Natural killer cell (primary cell): ENCODE measurements at places on chromosomes 2 and 18. TPM values are rescaled to one million over a fixed set of nuclear protein-coding genes. Genes with fewer than 3 reads are reported as not detected.

Gene PKDCC
- total RNA-seq = not detected

Gene POTEJ
- not detected for total RNA-seq

Gene EFEMP1
- not detected for total RNA-seq

Gene RHOB
- 222 TPM for total RNA-seq

Gene CCDC93
- 58.6 TPM for total RNA-seq

Gene RAD51AP2
- not detected for total RNA-seq

Gene BBS5
- 1.7 TPM for total RNA-seq

Gene ZNF512
- total RNA-seq = 30.6 TPM

Gene ANKRD62
- not detected for total RNA-seq

Gene SLC14A1
- 51.6 TPM for total RNA-seq

Gene SGO2
- total RNA-seq = 5.4 TPM

Gene DSG2
- 0.53 TPM for total RNA-seq

Gene KCNG3
- total RNA-seq = not detected

Gene ASNSD1
- 17.5 TPM for total RNA-seq

Gene CNGA3
- total RNA-seq = not detected

Gene WIPF1
- 640 TPM for total RNA-seq

Gene ENOSF1
- 51.5 TPM for total RNA-seq
